ENCODE measurements at places on chromosomes 4 and X. TPM values are rescaled to one million over a fixed set of nuclear protein-coding genes. Genes with fewer than 3 reads are reported as not detected.

Gene CT47C1
- not detected for polyA plus RNA-seq

Gene GSX2
- not detected for polyA plus RNA-seq

GRCh38 chr4:78410676-78411075 lies 140.9 kb upstream of the ANXA3 start:
- no peak for DNase-seq

DNA sequence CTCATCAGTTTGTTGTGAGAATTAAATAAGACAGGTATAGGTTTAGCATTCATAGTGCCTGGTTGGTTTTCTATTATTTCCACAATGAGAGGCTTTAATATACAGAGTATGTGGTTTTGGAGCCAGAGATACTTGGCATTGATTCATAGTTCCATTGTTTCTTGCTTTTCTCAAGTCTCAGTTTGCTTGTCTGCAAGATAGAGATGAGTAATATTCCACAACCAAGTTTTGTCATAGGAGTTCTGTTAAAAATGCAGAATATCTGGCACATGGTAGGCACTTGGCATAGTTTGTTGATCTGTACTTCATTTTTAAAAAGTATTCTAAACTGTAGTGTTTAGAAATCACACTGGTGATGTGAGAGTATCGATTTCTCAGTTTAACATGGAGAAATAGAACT lies 37.5 kb upstream of the EDA2R start:
- DNase-seq, result peak; percentile 39

DNA sequence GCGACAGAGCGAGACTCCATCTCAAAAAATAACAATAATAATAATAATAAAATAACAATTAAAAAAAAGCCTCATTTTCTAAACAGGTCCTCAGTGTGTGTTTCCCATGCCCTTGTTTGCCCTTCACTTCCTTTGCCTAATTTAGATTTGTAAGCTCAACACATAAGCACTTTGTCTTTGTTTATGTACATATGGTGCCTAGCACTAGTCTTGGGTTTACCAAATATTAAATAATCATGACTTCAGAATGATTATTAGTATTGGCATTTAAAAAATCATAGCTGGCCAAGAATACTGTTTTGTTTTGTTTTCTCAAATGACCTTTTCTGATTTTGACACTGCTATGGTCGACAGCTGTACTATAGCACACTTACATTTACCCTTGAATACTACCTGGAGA lies 6.4 kb upstream of the RAPGEF2 start:
- no peak for DNase-seq

- DNase-seq, result no peak
These were observed 9.2 kb upstream of the EOLA1 start for GRCh38 chrX:149531599-149531998.

Gene RADX
- 2.2 TPM for polyA plus RNA-seq

Gene KLHL13
- 69.3 TPM for polyA plus RNA-seq

GRCh38 chrX:115459883-115460880 lies 100.8 kb upstream of the PLS3 start:
- peak; percentile 89 for DNase-seq

Gene ASB9
- polyA plus RNA-seq, result 4.7 TPM

GRCh38 chrX:103818842-103819619 lies 13.0 kb downstream of the RAB9B start:
- peak; percentile 63 for DNase-seq

DNA sequence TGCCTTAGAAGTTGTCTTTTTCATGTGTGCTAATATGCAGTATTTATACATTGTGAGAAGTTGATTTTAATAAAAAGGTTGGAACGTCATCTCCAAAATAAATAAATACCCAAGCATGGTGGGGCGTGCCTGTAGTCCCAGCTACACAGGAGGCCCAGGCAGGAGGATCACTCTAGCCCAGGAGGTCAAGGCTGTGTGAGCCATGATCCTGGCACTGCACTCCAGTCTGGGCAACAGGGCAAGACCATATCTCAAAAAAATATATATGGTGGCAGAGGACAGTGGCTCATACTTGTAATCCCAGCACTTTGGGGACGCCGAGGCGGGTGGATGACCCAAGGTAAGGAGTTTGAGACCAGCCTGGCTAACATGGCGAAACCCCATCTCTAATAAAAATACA lies 6.4 kb downstream of the SLBP start:
- no peak for DNase-seq

DNA sequence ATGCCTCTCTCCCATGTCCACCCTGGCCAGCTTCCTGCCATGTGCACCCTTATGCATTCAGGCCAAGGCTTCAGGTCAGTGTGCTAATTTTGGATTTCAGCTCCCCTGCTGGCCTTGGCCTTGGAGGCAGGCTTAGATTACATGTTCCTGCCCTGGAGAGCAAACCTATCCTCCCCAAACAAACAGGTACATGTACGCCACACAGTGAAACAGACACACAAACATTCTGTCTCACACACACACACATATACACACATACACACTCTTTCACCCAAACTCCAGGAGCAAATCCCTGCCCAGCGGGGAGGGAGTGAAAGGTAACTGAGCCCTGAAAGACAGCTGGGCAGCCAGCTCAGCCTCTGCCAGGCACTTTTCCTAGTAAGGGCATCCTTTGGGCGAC lies 62.7 kb upstream of the ARHGAP36 start:
- peak; percentile 51 for DNase-seq

Gene PRDM5
- polyA plus RNA-seq, result 8.8 TPM

- DNase-seq, result no peak
These were observed 119.3 kb upstream of the DKK2 start for GRCh38 chr4:107155366-107155765.

GRCh38 chr4:185167234-185167633 lies 24.2 kb downstream of the SLC25A4 start:
- no peak for DNase-seq

Gene ITIH6
- polyA plus RNA-seq, result 1.4 TPM

GRCh38 chr4:151717314-151717713 lies 43.5 kb downstream of the GATB start:
- DNase-seq, result no peak

Gene NAP1L3
- 6.8 TPM for polyA plus RNA-seq

GRCh38 chr4:121072224-121073003 lies at the start of gene NDNF:
Gene NDNF, minus strand, starts transcription at chr4:121072535. Its CDS starts 26,698 bp downstream, at chr4:121045837.
- peak; percentile 86 for DNase-seq

DNA sequence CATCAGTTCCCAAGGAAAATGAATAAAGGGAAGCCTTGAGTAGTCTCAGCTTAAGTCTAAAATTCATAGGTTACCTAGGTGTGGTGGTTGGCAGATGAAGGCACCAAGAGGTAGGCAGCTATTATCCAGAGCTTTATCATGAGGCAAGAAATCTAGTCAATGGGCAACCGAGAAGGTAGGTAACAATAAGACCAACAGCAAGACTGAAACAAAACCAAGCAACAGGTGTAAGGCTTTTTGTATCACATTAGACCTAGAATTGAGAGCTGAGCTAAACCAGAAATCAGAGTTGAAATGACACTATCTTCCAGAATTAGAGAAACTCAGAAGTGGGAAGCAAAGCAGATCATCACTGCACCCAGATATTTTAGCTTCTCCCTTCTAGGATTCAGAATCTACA lies 117.1 kb downstream of the CAMK2D start:
- DNase-seq, result no peak

Gene F11
- polyA plus RNA-seq, result 0.41 TPM

GRCh38 chr4:178632415-178632814 lies 1190.2 kb upstream of the AGA start:
- no peak for DNase-seq

Gene RS1
- not detected for polyA plus RNA-seq

GRCh38 chr4:76892601-76893000 lies 5.3 kb downstream of the SOWAHB start:
- DNase-seq, result no peak

- no peak for DNase-seq
These were observed 621.9 kb downstream of the TECRL start for GRCh38 chr4:63787326-63787725.

- no peak for DNase-seq
These were observed 28.1 kb upstream of the ANOS1 start for GRCh38 chrX:8760021-8760420.

Gene HSD17B13
- polyA plus RNA-seq, result 0.27 TPM

DNA sequence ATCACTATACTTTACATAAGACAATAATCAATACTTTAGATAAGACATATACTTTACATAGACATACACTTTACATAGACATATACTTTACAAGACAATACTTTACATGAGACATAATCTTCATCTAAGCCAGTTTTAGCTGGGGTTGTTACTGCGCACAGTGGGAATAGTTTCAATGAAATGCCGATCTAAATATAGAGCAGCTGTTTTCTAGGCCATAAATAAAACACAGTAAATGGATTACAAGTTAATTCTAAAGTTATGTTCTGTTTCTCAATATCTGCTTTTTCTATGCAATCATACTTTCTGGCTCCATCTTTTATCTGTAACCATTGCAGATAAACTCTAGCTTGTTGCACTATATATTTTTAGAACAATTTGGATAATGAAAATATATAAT lies 1470.6 kb upstream of the PABPC4L start:
- peak; percentile 19 for DNase-seq

GRCh38 chr4:186081202-186081807 lies 12.3 kb downstream of the TLR3 start:
- DNase-seq, result peak; percentile 36

DNA sequence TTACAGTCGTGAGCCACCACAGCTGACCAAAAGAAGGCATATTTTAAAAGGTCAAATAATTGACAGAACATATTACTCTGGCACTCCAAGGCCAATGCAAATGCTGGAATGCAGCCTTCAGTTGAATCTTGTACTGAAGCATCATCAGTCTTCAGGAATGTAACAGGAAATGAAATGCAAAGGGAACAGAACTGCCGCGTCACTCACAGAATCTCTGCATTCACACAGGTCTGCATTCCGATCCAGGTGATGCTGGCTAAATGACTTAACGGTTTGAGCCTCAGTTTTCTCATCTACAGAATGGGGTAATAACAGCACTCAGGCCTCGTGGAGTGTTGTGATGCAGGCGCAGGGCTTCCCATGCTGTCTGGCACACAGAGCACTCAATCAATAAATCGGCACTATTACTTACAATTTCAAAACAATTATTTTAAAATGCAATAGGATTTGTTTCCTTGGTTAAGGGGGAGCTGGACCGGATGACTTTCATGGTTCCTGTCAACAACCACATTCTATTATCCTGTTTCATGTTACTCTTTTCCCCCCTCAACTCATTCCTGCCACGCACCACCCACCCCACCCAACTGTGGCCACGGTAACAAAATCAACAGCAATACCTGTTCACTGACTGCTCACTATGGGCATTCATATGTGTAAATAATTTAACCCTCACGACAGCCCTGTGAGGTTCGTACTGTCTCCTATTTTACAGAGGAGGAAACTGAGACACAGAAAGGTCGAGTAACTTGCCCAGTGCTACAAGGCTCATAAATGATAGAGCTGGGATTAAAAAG lies 32.4 kb downstream of the IGFBP7 start:
- DNase-seq, result no peak

Gene NOX1
- 0.15 TPM for polyA plus RNA-seq

Gene VCX
- polyA plus RNA-seq, result not detected

DNA sequence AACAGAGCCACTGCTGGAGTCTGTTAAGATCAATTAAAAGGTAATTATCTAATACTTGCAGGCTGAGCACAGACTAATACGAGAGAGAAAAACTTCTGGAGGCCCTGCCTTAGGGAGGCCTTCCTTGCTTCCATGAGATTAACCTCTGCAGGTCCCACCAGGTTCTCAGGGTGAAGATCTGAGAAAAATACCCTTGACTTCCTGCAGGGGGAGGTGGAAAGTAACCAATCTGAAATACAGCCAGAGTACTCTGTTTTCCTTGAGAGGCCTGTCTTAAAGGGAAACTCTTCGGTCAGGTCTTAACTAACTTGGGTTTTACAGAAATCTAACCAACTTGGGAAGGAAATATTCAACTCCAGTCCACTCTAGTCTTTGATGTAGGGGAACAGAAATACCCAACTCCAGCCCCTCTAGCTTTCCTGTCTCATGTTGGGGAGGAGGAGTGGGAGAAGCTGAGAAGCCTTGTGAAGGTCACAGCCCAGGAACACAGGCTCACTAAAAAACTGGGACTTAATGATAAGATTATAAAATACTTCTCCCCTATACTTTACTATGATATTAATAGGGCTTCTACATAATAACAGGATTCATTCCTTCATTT lies 77.1 kb downstream of the TBCK start:
- peak; percentile 20 for DNase-seq

GRCh38 chr4:182729516-182729915 lies 187.7 kb downstream of the DCTD start:
- DNase-seq, result no peak

Gene SSX2B
- polyA plus RNA-seq, result not detected

DNA sequence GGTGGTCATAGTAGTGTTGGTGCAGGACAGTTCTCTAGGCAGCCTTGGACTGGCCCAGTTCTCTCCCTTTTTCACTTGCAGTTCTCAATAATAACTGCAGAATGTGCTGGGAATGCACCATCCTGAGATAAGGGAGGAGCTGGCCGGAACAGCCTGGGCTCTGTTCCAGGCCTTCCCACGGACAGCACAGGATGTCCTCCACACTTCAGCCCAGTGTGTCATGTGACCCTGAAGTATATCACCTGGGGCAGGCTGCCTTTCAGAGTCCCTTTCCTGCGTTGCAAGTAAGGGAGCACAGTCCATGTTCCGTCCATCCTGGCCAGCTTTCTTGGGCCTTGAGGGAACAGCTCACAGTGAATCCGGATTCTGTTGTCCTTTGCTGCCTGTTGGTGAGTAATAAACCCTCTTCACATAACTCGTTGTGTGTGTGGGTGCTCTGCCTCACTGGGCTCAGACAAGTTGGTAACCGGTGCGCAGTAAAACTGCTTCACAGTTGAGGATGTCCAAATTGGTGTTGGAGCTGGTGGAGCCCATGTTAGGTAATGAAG lies 32.3 kb upstream of the BBS12 start:
- DNase-seq, result peak; percentile 42

Gene NDST3
- polyA plus RNA-seq, result not detected

- DNase-seq, result peak; percentile 38
These were observed 8.6 kb downstream of the APEX2 start for GRCh38 chrX:55008571-55009358.

DNA sequence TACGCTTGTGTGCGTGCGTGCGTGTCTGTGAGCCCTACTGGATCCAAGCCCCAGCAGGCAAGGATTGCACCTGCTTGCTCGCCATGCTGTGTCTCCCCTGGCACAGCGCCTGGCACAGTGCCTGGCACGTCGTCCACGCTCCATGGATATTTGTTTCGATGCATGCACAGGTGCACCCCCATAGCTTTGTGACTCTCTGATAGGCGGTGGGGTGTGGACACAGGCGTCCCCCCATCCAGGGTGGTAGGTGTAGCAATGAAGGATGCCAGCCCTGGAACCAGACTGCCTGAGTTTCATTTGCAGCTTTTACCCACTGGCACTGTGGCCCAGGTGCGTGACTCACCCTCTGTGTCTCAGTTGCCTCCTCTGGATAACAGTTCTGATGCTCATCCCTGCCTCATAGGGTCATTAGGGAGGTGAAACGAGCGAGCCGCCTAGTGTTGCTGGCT lies 20.2 kb downstream of the PIGG start:
- DNase-seq, result no peak

Gene XAGE5
- not detected for polyA plus RNA-seq

Gene NIPAL1
- 2.5 TPM for polyA plus RNA-seq
